ENCODE measurements at places on chromosomes 16 and 17. TPM values are rescaled to one million over a fixed set of nuclear protein-coding genes. Genes with fewer than 3 reads are reported as not detected.

The KRT13 gene
- total RNA-seq, result 0.19 TPM

The C17orf50 gene
- 0.24 TPM for total RNA-seq

The KRT17 gene
- total RNA-seq, result 1.3 TPM

The CDRT15L2 gene
- not detected for total RNA-seq

The TNFRSF17 gene
- not detected for total RNA-seq

The TLCD2 gene
- 1.5 TPM for total RNA-seq

The PLXDC1 gene
- total RNA-seq, result 0.81 TPM

The EPOP gene
- 14.1 TPM for total RNA-seq

The KRTAP9-2 gene
- total RNA-seq, result not detected

The PERCC1 gene
- total RNA-seq, result not detected

The PSMB3 gene
- 394 TPM for total RNA-seq

The GNGT2 gene
- total RNA-seq, result 0.18 TPM

The MYH1 gene
- total RNA-seq, result not detected

All from A549 treated with DMSO at 1 μM for 4 hours (cell line).